Right ventricle myocardium inferior (tissue), 1 donor: ENCODE measurements at places on chromosomes 2 and 18. TPM values are rescaled to one million over a fixed set of nuclear protein-coding genes. Genes with fewer than 3 reads are reported as not detected.

The UGT1A8 gene
- not detected for total RNA-seq

The RAB17 gene
- 2.4 TPM for total RNA-seq

The RAPGEF4 gene
- 9.0 TPM for total RNA-seq

The RMC1 gene
- 13.0 TPM for total RNA-seq

The SIX3 gene
- total RNA-seq, result not detected

The IL1B gene
- total RNA-seq, result not detected

The NEUROD1 gene
- total RNA-seq, result not detected

The DTNA gene
- total RNA-seq, result 153 TPM

The ANKRD30B gene
- total RNA-seq, result not detected

The IL1R2 gene
- total RNA-seq, result 1.3 TPM

The DNER gene
- 3.3 TPM for total RNA-seq

The ALK gene
- 0.08 TPM for total RNA-seq

The LDLRAD4 gene
- total RNA-seq, result 29.6 TPM

The COL3A1 gene
- total RNA-seq, result 72.7 TPM

The NLRC4 gene
- total RNA-seq, result 1.4 TPM

The MAP3K2 gene
- total RNA-seq, result 23.4 TPM

The C2orf42 gene
- total RNA-seq, result 14.1 TPM

The TMEM17 gene
- 1.3 TPM for total RNA-seq

The OSGEPL1 gene
- total RNA-seq, result 8.7 TPM
